ENCODE measurements at places on chromosomes 5 and 9.

- DNase-seq: no peak
Measured at GRCh38 chr9:130663258-130663976, 977 bp upstream of the PRDM12 start.

- peak; percentile 31 for DNase-seq
Measured at GRCh38 chr9:112334432-112334841, 1.0 kb upstream of the PTBP3 start.

GRCh38 chr9:110541950-110542349, 37.6 kb downstream of the SVEP1 start:
- DNase-seq: no peak

DNA sequence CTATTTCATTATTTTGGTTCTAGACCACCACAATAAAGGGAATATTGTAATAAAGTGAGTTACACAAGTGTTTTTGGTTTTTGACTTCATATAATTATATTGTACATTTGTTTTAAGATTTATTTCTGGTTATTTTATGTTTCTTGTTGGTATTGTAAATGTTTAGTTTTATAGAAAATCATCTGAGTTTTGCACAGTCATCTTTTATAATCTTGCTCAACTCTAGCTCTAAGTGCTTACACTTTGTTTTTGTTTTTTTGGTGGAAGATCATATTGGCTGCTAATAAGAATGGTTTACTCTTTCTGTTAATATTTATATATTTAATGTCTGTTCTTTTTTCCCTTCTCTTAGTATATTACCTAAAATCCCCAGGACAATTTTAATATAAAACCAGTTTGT, 135.0 kb downstream of the CNTLN start:
- DNase-seq: no peak

DNA sequence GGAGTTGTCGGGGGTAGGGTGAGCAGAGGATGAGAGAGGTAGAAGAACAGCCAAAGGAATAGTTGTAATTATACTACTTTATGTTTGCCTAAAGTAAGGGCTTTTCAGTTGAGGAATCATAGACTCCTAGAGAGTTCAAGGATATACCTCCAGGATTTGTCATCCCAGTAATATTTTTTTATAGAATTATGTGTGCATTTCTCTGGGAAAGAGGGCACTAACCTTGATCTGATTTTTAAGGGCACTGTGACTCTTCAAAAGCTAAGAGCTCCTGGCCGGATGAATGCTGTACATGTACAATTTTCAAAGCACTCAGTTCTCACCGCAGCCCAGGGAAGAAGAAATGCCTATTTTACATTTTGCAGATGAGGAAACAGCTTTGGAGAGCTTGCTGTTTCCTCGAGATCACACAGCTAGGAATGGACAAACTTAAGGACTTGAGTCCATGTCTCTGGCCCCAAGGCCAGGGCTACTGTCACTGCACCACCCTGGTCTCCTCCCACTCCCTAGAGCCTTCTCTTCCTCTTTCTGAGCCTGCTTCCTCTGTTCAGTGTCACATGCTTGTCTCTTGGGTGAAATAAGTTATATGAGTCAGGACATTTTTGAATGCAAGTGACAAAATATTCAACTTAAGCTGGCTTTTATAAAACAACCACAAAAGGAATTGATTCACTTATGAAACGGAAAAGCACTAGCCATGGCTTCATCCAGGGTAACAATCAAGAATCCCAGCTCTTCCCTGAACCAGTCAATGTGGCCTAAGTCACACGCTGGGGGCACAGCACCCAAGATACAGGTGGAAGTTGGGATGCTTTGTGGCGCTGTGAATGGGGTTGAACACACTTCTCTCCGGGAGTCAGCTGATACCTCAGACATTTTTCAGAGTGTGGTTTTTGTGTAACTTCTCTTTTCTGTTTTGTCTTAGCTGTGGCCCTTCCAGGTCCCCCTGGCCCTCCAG, 45.7 kb upstream of the TGFBR1 start:
- DNase-seq: no peak

- peak; percentile 85 for DNase-seq
Measured at GRCh38 chr5:39399135-39400036, 25.4 kb downstream of the DAB2 start.

DNA sequence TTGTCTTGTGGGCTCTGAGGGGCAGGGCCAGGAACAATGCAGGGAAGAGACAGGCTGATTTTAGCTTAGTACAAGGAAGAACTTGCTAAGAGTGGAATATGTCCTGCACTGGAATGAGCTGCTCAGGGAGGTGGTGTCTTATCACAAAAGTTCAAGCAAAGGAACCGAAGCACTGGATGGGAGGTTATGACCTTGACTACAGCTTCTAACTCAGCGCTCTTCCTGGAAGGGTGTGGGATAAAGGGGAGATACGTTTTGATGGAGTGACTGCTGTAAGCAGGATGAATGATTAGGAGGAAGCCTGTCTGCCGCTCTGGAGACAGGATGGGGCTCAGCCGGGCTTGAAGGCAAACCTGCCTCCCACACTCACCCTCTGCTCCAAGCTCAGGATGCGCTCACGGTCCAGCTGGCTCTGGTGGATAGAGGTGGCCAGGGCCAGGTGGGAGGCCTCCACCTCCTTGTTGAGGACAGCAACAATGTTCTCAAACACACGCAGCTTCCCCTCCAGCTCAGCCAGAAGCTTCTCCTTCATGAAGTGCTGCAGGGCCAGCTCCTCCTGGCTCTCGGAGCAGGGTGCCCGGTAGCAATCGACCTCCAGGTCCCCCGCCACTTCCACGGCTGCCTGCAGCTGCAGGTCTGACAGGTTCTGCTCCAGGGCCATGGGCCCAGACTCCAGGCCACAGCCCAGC, 13.5 kb downstream of the TRAF1 start:
- DNase-seq: no peak

DNA sequence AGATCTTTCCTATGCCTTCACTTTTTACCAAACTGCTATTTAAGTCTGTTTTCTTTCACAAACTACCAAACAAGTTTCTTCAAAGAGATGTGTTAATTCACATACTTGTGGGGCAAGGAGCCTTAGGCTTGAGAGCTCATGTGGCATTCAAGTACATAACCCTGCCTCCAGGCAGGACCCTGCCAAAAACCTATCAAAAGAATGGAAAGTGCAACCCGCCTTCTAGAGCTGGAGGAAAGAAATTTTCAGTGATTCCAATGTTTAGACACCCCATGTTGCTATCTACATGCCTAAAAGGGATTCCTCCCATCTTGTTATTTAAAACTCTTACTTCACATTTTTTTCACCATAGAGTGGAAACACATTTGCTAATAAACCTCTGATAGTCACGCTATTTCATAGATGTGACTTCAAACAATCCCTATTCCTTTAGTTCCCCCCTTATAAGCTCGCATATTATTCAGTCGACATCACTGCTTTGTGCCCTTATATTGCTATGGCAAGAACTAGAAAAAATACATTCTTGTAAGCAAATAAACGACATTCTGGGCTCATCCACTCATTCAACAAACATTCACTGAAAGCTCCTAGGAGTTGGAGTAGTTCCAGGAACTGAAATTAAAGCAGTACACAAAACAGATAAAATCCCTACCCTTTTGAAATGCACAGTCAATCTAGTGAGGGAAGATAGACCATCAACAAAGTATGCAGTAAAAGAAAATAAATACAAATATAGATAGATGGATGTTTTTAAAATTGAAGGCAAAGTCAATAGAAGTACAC, 518.1 kb downstream of the ELAVL2 start:
- DNase-seq: no peak

- no peak for DNase-seq
Measured at GRCh38 chr9:93155716-93156474, 21.8 kb upstream of the NINJ1 start.

- peak; percentile 39 for DNase-seq
Measured at GRCh38 chr9:1604942-1605560, 410.1 kb upstream of the SMARCA2 start.

GRCh38 chr9:101312661-101313060, 72.1 kb downstream of the BAAT start:
- no peak for DNase-seq

GRCh38 chr5:50716134-50716533, 49.7 kb downstream of the PARP8 start:
- no peak for DNase-seq

- DNase-seq: no peak
Measured at GRCh38 chr9:109017061-109017460, 3.8 kb upstream of the CTNNAL1 start.

- DNase-seq: peak; percentile 38
Measured at GRCh38 chr5:56827049-56827448, 11.7 kb downstream of the MAP3K1 start.

DNA sequence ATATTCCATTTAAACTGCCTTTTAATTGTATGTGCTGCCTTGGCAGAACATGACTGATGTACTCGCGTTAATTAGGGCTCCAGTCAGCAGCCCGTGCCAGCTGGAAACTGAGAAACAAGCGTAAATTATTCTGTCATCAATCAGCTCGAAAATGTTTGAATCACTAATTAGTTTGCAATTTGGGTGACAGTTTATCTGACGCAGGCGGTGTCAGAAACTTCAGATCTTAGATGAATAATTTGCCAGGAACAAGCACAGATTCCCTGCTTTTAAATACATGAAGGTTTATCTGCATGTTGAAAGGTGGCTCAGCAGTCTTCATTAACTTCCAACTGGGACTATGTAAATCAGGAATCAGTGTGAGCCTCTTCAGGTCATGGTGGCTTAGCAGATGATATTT, 176.0 kb upstream of the TLE4 start:
- no peak for DNase-seq

DNA sequence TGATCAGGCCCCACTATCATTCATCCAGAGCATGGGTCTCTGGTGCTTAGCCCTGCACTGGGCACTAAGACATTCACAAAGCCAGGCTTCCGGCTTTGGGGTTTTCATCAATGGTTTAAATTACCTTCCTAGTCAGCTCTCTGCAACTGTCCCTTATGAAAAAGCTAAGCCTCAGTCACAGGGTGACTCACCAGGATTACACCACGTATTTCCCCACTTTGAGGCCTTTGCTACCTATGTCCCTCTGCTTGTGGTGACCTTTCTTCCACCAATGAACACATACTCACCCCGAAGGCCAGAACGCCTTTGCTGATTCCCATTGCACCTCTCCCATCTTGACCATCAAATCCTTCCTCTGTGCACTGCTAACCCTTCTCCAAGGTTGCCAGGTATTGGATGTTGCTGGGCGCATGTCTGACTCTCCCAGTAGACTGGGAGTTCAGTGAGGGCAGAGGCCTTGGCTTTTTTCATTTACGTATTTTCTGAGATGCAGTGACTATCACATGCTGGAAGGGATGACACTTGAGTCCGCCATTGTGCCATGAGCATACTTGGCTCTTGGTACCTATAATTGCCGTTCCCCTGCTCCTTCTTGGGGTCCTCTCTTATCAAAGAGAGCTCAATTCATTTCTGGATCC, 58.7 kb upstream of the TNFSF8 start:
- no peak for DNase-seq

GRCh38 chr5:109305352-109305751, 104.4 kb downstream of the PJA2 start:
- no peak for DNase-seq

GRCh38 chr9:105503881-105504280, 54.0 kb upstream of the FKTN start:
- DNase-seq: peak; percentile 11

DNA sequence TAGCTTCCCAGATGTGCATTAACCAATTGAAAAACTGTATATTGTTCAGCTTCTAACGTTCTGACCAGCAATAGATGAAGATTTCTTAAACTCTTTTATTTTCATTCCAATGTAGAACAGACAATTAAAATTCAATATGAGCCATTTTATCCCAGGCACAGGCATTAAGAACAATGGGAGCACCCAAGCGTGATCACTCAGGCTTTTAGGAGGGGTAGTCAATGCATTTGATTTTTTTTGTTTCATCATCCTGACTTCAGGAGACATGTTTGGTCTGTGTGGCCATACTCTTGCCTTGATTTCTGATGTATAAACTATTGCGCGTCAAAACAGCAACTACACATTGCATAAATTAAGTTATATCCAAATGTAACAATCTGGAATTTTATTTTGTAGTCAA, 653.0 kb upstream of the RORB start:
- no peak for DNase-seq
